ENCODE measurements at places on chromosomes 7 and 10.
A peak's percentile ranks its signal among the peaks of the same experiment; 100 is the strongest.

DNA sequence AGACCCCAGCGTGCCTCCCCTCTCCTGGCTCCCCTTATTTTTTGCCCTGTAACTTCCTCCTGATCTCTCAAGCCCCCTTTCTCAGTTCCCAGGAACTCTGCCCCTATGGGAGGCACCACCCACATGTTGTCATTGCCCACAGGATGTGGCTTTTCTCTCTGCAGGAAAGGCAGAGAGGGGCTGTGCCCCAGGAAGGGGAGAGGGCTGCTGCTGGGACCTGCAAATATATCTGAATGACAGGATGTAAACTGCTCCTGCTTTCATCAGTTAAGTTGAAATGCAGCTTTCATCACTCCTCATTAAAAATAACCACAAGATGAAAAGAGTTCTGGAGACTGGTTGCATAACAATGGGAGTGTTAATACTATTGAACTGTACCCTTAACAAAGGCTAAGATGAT, 103.3 kb downstream of the CLEC2L start:
- DNase-seq, result peak; percentile 19

GRCh38 chr7:148590471-148590870, at the start of gene C7orf33:
Gene C7orf33, plus strand, starts transcription at chr7:148590766. Its CDS starts 160 bp downstream, at chr7:148590926.
- no peak for DNase-seq

DNA sequence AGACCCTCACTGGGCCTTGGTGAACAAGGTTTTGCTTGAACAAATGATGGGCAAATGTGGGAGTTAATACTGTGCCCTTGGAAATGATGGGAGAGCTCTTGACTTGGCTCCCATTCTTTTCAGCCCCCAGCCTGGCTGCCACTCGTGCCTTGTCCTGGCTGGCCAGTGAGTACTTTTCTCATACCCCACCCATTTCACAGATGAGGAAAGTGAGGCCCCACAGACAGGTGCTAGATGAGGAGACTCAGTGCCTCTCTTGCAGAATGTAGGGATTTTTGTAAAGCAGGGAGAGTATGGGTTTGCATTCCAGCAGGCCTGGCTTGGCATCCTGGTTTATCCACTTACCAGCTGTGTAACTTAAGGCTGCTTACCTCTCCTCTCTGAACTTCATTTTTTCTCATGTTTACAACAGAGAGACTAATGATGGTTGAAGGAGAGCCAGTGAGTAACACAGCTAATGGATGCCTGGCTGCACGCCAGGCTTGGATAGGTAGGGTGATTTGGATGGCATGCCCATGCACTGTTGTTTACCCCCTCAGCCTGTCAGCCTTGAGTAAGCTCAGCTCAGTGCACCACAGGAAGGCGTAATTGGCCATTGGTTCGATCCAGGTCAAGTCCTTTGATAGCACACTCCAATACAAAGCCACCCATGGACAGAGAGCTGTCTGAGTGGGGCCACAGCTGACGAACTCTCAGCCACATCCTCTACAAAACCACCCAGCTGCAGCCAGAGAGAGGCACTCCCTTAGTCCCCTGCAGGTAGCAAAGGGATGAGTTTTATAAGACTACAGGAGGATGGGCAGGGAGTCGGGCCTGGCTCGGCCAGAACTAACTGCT, 436.8 kb downstream of the RPS24 start:
- no peak for DNase-seq

DNA sequence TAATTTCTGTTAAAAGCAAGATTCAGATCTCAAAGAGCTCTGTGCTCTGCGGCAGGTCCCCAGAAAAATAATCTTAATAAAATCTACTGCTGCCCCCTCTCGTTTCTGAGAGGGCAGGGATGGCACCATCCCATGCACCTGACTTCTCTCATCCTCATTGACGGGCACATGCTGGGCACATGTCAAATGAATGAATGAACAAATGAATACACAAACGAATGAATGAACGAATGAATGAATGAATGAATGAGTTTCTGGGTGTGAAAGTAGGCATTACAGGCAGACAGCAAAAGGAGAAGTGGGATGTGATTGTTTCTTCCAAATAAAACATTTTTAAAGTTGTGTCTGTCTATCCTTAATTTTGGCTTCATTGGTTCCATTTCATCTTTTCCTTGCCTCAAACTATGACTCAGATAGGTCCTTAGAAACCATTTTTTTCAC, 398.1 kb upstream of the PRKCQ start:
- no peak for DNase-seq

GRCh38 chr10:93904901-93905300, 11.1 kb downstream of the SLC35G1 start:
- no peak for DNase-seq

DNA sequence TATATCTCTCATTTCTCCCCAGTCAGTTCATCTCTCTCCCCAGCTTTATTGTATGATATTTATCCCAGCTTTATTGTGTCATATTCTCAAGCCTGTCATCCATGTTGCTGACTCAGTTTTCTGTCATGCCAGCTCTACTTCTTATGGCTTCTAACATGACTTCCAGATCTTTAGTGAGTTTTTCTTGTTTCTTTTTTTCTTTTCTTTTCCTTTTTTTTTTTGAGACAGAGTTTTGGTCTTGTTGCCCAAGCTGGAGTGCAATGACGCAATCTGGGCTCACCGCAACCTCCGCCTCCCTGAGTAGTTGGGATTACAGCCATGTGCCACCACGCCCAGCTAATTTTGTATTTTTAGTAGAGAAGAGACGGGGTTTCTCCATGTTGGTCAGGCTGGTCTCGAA, 28.7 kb upstream of the CALU start:
- DNase-seq, result peak; percentile 18

DNA sequence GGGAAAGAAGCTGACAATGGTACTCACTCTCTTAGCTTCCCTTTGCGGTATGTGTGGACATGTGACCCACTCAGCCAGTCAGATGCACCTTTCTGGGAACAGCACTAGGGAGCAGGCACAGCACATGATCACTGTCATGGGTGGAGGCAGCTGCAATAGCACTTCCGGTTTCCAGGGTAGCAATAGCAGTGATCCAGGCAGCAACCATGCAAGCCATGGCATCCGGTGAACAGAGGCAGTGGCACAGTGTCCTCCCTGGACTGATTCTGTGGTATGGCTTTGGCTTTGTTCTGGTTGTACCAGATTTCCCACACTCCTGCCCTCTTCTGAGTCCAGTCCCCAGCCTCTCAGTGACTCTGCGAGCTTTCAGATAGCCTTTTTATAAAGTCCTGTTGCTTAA, 86.8 kb upstream of the NAMPT start:
- peak; percentile 33 for DNase-seq

DNA sequence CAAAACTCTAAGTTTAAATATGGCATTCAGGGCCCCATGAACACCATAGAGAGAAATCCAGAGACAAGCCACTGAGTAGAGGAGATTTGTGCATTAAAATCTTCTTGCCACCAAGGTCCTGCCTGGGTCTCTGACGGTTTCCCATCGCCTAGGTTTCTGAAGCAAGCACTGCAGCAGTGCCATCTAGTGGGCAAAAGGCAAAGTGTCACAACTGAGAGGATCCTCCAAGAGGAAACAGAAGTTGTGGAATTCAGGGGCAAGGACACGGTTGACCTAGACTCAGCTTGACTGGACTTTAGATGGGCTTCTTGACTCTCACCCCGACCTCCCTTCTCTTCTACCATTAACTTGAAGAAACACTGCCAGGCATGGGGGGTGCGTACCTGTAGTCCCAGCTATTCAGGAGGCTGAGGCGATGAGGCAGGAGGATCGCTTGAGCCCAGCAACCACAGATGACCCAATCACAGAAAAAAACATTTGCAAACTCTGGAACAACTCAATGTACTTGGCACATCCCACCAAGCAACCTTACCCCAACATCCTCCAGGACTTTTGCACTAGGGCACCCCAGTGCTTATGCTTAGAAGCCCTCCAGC, 604.1 kb downstream of the GALNT17 start:
- peak; percentile 9 for DNase-seq

- DNase-seq, result no peak
These were observed 400.0 kb downstream of the PHF14 start for GRCh38 chr7:11373546-11374142.

DNA sequence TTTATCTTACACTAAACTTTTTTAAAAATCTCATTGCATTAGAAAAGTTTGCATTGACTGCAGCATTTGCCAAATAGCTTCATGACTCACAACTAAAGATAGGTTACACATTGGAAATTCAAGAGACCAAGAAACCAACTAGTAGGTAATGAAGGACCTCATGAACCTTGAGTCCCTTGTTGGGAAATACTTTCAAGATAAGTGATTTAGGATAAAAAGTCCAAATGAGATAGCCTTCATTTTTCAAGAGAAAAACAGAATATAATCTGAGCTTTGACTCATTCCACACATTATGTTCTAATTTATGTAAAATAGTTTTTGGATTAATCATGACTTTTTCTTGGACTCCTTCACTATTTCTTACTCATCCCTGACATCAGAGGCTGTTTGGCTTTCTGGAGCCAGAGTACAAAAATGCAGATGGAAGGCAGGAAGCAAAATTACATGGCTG, 13.1 kb upstream of the LIPF start:
- DNase-seq, result no peak

- DNase-seq, result peak; percentile 58
These were observed 718 bp upstream of the UMAD1 start for GRCh38 chr7:7639847-7640220.

DNA sequence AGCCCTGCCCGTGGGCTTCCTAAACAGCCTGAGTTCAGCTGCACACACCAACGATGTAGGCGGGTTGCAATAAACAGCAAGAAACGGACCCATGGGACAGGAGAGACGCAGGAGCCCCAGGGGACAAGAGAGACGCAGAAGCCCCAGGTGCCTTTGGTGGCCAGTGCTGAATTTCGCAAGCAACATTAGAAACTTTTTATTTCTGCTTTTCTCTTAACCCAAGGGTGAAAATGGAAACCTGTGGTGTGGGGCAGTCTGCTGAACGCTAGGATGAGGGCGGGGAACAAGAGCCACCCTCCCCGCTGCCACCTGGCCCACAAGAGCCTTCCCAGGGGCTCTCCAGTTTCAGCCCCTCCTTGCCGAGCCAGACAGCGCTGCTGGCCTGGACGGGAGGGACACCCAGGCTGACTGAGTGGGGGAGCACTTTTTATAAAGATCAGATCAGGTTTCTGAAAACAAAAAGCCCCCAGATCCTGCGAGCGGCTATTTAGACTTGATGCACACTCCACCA, 20.0 kb upstream of the GPR146 start:
- peak; percentile 83 for DNase-seq

GRCh38 chr10:71671994-71672946, 47.3 kb downstream of the C10orf105 start:
- no peak for DNase-seq

GRCh38 chr10:92420546-92421275, 129.7 kb downstream of the MARCHF5 start:
- DNase-seq, result no peak

DNA sequence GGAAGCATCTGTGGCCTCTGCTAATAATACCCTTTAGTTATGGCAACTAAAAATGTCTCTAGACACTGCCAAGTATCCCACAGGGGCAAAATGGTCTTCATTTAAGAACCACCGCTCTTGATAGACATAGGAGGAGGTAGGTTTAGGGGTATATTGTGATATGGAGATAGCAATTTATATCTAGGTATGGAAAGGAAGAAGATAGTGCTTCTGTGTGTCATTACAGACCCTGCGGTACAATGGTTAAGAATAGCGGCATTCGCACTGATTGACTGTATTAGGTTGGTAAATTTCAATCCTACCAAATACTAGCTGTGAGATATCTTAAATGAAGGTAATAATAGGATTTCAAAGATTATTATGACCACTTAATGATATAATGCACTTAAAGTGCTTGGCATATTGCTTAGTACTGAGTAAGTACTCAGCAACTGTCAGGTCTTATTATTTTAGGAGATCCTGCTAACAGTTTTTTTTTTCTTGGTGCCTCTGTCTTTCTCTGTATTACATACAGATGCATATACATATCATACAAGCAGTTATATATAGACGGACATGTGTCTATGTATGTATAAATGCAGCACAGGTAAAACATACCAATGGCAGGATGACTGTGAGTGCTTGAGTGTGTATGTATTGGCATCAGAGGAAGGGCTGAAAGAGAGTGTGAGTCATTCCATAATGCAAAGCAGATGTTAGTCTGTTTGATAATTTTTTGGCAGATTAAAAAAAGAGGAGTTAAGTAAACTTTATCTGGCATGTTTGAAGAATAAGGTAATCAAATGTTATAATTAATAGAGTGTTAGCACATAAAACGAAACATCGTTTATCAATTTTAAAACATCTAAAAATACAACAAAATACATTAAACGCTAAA, 50.0 kb upstream of the ITGB8 start:
- no peak for DNase-seq

GRCh38 chr10:119803264-119803663, 69.4 kb downstream of the MCMBP start:
- DNase-seq, result no peak

DNA sequence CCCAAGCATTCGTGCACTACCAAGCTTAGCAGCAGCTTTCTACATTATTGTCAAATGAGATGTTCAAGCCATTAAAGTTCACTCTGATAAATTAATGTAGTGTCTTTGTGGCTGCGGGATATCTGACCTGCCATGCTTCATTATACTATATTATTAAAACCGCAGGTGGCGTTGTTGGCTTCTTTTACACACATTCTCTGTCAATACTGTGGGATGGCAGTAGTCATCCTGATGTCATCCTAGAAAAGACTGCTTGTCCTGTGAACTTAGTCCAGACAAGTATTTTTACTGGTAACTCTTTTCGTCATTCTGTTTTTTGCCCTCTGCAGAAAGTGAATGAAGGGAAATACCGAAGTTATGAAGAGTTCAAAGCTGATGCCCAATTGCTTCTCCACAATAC, 103.9 kb downstream of the ZMYND11 start:
- no peak for DNase-seq

- no peak for DNase-seq
These were observed 123.9 kb downstream of the TNS3 start for GRCh38 chr7:47458057-47458456.

- peak; percentile 94 for DNase-seq
These were observed 72.8 kb upstream of the ZNF722 start for GRCh38 chr7:63925626-63926460.

DNA sequence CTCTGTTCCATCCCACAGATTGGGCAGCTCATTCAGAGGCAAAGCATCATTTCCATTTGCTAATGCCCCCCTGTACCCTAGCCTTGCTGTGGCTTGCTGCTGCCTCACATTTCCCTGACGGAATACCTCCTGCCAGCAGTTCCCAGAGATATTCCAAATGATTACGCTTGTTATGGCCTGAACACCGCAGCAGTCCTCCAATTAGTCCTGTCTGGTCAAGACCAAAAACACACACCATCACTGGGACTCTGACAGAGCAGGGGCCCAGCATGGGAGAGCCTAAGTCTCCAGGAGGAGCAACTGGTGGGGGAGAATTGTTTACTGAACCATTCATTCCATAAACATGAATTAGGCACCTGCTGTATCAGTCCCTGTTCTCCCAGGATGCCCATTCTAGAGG, 6.1 kb downstream of the OGDHL start:
- no peak for DNase-seq

DNA sequence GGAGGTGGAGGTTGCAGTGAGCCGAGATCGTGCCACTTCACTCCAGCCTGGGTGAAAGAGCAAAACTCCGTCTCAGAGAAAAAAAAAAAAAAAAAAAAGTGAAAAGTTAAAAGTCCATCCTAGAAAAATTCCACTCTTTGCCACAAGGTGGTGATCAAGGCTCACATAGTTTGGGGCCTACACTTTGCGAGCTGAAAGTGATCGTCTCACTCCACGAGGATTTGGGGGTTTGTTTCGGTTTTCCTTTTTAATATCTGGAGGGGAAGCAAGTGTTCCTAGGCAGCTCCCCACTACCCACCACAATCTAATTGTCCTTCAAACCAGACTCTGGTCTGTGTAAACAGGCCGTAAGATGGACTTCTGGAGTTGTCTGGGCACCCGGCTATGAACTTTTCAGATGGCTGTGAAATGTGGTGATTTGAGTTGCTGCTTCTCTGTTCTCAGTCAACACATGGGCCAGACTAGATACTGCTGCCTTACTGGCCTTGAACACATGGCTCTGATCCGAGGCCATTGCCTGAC, 27.1 kb downstream of the PRLHR start:
- DNase-seq, result peak; percentile 13

All from CD4-positive, alpha-beta T cell treated with Interferon gamma for 1 hour (primary cell).